ENCODE measurements at places on chromosomes 7 and 10.

DNA sequence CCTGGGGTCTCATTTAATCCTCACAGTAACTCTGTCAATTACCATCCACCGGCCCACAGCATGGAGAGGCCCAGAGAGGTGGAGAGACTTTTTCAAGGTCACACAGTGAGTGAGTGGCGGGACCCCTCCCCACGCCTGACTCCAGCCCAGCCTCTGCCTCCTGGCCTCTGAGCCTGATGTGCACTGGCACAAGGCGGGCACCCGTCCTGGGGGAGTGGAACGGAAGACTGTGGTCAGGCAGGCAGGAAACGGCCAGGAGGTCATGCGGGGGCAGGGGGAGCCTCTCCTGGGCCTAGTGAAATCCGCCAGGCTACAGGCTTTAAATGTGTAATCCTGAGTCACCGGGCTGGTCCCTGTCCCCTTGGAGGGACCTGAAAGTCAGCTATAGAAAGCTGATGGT lies 32.2 kb downstream of the ZCCHC24 start:
- no peak for DNase-seq

GRCh38 chr10:99360934-99361333 lies 31.8 kb downstream of the CNNM1 start:
- DNase-seq, result no peak

GRCh38 chr7:121563177-121563576 lies 167.1 kb upstream of the FAM3C start:
- DNase-seq, result no peak

GRCh38 chr7:12746211-12746610 lies 58.8 kb downstream of the ARL4A start:
- DNase-seq, result no peak

- no peak for DNase-seq
Measured at GRCh38 chr7:137755846-137756651, 90.7 kb downstream of the DGKI start.

DNA sequence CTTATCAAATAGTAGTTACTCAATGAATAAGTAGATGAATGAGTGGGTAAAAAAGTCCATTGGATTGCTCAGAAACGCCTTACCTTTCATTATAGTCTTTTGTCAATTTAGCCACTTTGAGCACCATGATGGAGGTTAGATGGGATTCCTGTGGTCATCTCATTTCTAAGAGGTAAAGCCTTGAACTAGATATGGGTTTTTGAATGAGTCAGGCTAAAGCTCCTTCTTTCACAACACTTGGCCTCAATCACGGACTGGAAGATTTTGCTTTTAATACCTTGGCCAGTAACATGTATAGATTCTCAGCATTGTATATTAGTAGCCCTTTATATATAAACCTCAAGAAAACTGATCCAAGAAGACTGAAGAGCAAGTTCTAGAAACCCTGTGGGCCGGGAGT lies 99.7 kb upstream of the CCDC6 start:
- no peak for DNase-seq

- no peak for DNase-seq
Measured at GRCh38 chr10:76977046-76977445, 660.6 kb downstream of the KCNMA1 start.

GRCh38 chr10:116147147-116147905 lies 125.7 kb downstream of the GFRA1 start:
- DNase-seq, result no peak

DNA sequence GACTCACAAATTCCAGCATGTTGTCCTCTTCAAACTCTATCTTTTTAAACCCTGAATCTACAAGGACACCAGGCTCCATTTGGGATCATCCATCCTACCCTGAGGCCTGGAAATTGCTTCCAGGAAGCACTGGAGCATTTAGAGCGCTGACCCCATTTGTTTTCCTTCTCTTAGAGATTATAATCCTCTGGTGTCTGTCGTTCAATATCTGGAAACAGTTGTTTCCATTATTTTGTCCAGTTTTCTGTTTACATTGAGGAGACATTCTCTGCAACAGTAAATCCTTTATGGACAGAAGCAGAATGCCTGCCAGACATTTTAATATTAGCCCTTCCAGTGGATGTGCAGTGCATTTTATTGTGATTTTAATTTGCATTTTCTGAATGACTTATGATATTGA lies 119.4 kb upstream of the MEOX2 start:
- DNase-seq, result no peak

GRCh38 chr7:42202601-42203000 lies 34.4 kb downstream of the GLI3 start:
- no peak for DNase-seq

DNA sequence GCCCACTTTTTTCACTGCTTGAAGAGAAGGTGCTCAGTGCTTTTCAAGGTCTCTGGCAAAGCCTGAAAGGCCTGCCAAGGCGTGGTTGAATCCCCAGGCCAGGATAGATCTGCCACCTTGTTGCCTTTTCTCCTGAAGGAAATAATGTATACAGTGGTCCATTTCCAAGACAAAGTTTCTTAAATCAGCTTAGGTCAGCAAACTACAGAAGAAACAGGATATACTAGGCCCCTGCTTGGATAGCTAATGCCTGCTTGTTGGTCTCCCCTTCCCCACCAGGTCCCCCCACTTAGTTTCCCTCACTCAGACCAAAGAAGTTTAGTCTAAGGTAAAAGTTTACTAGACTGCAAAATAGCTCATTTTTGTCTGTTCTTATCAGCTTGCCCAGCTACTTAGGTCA lies 19.9 kb downstream of the COL17A1 start:
- DNase-seq, result no peak

GRCh38 chr7:135377171-135377570 lies 132.7 kb downstream of the CNOT4 start:
- no peak for DNase-seq

- DNase-seq, result no peak
Measured at GRCh38 chr7:2541291-2542010, 13.9 kb downstream of the BRAT1 start.

DNA sequence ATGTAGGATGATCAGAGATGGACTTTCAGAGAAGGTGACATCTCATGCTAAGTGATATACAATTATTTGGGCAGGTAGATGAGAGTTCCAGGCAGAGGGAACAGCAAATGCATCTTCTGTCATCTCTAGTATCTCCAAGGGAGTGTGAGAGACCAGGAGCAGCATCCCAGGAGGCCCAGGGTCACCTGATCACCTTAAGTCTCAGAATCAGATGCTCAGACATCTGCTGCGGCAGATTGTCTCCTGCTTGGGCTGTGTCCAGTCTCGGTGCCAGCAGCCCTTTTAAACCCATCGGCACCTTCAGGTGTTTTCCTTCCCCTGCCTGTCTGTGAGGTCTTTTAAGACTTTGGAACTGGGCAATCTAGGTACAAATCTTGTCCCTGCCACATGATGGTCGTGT lies 690.6 kb downstream of the LRMDA start:
- no peak for DNase-seq

- no peak for DNase-seq
Measured at GRCh38 chr10:84668186-84668763, 339.9 kb downstream of the CCSER2 start.

- no peak for DNase-seq
Measured at GRCh38 chr10:86688398-86688921, 20.1 kb downstream of the LDB3 start.

GRCh38 chr7:149736478-149737360 lies 36.7 kb downstream of the ZNF467 start:
- DNase-seq, result no peak

- DNase-seq, result no peak
Measured at GRCh38 chr10:30013757-30014156, 45.6 kb downstream of the JCAD start.

GRCh38 chr7:142405122-142405765 lies 147.4 kb upstream of the PRSS58 start:
- no peak for DNase-seq

GRCh38 chr10:971613-972012 lies 16.6 kb upstream of the GTPBP4 start:
- DNase-seq, result no peak

DNA sequence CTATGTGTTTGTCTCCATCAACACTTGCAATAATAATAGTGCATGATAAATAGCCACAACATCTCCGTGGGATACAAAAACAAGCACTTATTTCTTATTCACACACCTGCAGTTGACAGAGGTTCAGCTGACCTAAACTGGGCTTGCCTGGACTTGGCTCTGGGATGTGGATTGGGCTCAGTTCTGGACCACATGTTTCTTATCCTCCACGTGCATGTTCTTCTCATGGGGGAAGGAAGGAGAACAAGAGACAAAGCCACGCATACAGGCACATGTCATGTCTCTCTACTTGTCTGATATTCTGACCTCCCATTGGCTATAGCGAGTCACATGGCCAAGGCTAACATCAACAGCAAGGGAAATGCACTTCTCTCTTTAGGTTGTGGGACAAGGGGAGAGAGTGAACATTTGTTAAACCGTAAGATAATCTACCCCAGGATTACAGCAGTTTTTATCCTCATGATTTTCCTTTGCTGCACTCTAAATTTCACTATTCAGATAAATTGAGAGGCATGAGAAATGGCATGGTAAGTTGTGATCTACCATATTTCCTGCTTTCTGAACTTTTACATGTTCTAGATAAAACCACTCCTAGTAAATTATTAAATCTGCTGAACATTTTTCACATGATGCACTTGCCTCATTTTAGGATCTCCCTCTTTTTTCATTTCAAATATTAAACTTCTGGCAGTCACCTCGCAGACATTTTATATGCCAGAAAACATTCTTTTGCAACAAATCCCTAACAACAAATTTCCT lies 33.7 kb downstream of the CFAP58 start:
- DNase-seq, result no peak

DNA sequence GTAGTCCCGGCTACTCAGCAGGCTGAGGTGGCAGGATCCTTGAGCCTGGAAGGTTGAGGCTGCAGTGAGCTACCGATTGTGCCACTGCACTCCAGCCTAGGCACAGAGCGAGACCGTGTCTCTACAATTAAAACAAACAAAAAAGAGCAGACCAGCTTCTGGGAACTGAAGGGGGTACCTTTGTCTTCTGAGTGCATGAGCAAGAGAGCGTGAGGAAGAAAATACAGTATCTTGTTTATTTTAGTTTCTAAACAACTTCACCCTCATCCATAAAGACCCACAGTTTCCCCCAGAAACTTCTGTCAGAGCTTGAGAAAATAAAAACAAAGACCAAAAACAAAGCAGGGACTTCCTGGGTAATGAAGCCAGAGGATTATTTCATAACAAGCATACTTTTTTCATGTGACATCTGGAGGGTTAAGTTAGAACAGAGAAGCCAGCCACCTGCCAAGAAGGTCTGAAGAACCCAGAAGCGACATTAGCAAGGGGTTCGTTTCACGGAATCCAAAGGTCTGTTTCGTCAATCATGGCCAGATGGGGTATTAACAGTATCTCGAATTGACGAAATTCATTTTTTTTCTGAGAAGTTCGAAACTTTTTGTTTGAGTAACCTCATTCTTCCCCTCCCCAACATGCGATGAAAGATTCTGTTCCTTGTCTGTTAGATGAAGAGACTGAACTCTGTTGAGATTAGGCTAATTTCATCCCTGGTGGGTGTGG lies 10.2 kb upstream of the IL2RA start:
- no peak for DNase-seq

GRCh38 chr7:120799147-120799546 lies 58.8 kb downstream of the TSPAN12 start:
- DNase-seq, result no peak

- DNase-seq, result no peak
Measured at GRCh38 chr7:157384301-157384700, 47.5 kb downstream of the DNAJB6 start.

DNA sequence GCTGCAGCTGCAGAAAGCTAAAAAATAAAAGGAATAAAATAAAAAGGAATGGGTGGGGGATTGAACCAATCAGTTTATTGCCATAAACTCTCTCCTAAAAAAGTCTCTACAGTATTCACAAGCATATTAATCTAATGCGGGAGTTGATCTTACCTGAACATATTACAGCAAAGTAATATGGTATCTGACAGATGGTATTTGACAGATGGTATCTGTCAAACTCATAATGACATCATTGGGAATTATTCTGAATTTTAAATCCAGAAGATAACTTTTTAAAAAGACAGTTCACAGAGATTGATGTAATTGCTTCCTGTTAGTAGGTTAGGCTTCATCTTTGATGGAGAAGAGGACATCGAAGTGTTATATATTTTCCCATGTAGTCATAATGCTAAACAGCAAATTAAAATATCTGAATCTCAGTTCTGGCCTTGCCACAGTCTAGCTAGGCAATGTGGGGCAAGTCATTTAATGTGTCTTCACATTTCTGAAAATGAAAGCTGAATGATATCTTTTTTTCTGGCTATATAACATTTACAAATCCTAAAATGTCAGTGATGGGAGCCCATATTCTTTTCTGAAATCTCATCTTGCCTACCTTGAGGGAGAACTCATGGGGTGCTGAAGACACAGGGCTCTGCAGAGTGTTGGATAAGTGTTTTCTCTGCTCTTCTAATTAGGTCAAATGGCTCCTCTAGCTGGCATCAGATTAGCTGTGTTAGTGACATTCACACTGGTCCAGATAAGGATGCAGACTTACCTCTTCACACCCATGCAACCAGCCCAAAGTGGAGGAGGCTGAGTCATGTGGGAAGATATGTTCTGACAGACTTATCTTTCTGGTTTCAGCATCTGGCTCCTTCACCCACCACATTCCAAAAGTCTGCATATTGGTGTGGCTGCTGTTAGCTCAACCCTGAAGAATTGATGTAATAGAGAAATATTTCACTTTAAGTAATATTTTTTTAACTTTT lies 2.1 kb upstream of the LIPM start:
- DNase-seq, result no peak

DNA sequence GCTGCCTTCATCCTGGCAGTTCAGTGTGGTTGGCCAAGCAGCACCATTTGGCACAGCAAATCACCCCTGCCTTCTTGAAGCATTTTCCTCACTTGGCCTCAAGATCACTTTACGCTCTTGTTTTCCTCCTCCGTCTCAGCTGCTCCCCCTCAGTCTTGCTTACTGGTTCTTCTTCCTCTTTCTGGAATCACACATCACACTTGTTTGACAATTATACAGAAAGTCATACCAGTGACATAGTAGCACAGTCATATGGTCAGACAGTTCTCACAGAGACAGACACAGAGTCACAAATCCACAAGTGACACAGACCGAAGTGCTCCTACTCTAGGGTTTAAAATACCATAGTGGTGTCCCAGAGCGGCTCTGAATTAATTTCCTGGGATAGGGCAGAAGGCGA lies 43.8 kb upstream of the ARL4A start:
- DNase-seq, result no peak

GRCh38 chr10:15306735-15307280 lies 64.3 kb downstream of the FAM171A1 start:
- no peak for DNase-seq

GRCh38 chr7:37943905-37944736 lies 23.7 kb downstream of the EPDR1 start:
- DNase-seq, result no peak

DNA sequence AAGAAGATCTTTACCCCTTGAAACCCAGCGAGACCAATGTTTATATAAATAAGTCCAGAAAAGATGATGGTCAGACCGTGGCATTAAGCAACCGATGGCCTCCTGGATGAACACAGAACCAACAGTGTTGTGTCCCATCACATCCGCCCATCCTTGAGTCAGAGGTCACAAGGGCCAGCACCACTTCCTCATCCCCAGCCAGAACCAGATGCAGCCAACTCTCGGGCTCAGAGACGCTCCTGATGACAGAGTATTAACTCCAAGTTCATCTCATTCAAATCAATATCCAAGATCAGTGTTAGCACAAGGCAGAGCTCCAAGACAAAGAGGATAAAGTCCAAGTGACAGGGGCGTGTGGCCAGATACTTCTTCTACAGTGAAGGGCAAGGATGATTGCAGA lies 63.5 kb downstream of the FAM53B start:
- DNase-seq, result no peak

All from stimulated activated CD8-positive, alpha-beta memory T cell treated with anti-CD3 and anti-CD28 coated beads, Interleukin-7, amount 100 ng/mL, for 1 hour (primary cell).